Spinal cord (tissue), 10 donors: ENCODE measurements at places on chromosomes 4 and X.
A peak's percentile ranks its signal among the peaks of the same experiment; 100 is the strongest.

GRCh38 chr4:176789955-176790354, 2.8 kb downstream of the VEGFC start:
- DNase-seq, result peak; percentile 64

DNA sequence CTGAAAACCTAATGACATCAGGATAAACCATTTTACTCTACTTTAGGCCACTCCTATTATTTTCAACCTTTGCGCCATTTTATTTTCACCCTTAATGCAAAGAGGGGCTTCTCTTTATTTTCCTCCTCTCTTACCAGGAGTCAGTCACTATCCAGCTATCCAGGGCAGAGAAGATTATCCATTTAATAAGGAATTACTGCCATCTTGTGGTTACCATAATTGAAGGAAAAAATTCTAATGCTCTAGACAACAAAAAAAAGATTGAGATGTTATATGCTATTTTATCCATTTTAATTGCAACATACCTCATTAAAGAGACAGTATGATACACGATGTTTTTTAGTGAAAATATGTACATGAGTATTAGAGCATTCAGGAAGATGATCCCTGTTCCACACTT, 514.5 kb upstream of the FAM241A start:
- DNase-seq, result no peak

GRCh38 chr4:147160908-147161513, 215.3 kb upstream of the TTC29 start:
- no peak for DNase-seq

- DNase-seq, result no peak
Observed at GRCh38 chr4:102612824-102613366, 111.7 kb downstream of the NFKB1 start.

GRCh38 chr4:32697281-32697814, 1977.2 kb downstream of the PCDH7 start:
- no peak for DNase-seq
